CD4-positive, alpha-beta T cell treated with Interleukin-6 at 100 ng/mL for 8 hours (primary cell): ENCODE measurements at places on chromosomes 5 and 9.

GRCh38 chr9:13241283-13241682 is 38.2 kb downstream of the MPDZ start:
- no peak for DNase-seq

- DNase-seq, result no peak
Measured at GRCh38 chr5:160516696-160517530, 95.3 kb downstream of the PTTG1 start.

DNA sequence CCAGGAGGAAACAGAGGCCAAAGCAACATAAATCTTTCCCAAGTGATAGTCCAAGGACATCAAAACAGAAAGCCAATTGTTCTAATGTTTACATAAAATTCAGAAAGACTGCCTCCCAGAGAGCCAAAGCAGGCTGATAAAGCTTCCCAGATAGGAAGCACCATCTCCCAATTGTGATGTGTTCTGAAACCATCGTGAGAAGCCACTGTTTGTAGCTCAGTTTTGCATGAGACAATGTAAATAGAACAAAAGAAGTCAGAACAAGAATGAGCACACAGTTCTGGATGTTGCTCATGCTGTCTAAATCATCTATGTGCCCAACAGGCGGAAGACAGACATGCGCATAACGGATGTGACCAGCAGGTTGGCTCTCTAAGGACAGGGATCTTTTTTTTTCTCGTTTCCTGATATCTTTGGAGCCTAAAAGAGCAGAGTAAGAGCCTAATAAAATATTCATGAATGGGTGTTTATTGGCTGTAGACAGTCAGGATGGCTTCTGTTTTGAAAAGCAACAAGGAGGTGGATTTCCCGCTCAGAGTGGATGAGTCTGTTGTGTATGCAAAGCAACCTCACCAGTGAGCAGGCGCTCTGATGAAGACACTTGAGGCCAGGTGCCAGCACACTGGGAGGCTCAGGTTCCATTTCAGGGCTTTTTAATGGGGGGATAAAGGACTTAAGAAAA is 113.6 kb downstream of the GNA14 start:
- no peak for DNase-seq

DNA sequence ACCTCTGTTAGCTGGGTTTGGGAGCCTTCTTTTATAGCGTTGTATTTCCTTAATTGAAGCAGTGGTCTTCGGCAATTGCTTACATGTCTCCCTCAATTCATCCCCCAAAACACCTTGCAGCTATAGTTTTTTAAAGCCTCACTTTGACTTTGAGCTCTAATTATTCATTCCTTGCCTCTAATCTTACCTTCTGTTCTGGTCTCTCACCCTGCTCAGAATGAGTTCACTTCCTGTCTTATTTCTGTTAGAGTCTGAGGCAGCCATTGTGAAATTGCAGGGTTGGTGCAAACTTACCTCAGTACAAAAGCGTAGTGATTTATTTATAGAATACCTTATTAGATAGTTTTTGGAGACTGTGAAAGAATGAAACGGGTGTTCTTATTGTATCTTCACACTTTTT is 35.0 kb downstream of the AOPEP start:
- no peak for DNase-seq

GRCh38 chr5:30764704-30765103 is 428.8 kb upstream of the CDH6 start:
- DNase-seq, result no peak

DNA sequence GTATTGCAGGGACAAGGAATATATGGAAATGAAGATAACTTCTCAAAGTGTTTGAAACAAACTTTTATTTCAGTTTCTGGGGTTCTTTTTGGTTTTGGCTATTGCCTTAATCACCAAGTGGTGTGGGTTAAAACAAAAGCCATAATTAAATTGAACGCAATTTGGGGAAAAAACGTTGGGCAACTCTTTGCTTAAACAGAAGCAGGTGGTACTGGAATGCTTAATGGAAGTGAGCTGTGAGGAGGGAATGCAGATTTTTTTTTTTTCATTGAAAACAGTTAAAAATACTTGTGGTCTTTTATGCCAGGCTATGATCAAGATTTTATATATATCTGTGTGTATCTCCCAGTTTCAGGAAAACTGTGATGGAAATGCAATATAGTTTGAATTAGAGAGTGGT is 195.7 kb upstream of the TUT7 start:
- no peak for DNase-seq

- DNase-seq, result no peak
Measured at GRCh38 chr5:170097934-170098333, 7.8 kb upstream of the FOXI1 start.

- no peak for DNase-seq
Measured at GRCh38 chr5:145792840-145793239, 42.3 kb downstream of the PRELID2 start.

DNA sequence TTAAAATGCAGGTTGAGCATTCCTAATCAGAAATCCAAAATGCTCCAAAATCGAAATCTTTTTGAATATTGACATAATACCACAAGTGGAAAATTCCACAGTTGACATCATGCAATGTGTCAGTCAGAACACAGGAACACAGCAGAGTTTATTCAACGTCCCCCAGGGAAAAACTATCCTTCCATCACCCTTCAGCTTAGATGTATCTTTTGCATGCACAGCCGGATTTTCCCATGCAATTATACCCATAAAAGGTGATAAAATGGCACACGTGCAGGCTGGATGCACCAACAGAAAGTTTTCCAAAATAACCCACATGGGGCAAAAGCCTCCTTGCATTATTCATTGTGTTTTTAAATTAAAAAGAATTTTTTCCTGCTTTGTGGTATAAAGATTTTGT is 71.2 kb downstream of the RAB24 start:
- DNase-seq, result no peak

GRCh38 chr9:77523891-77524290 is 124.2 kb downstream of the GNA14 start:
- DNase-seq, result no peak

DNA sequence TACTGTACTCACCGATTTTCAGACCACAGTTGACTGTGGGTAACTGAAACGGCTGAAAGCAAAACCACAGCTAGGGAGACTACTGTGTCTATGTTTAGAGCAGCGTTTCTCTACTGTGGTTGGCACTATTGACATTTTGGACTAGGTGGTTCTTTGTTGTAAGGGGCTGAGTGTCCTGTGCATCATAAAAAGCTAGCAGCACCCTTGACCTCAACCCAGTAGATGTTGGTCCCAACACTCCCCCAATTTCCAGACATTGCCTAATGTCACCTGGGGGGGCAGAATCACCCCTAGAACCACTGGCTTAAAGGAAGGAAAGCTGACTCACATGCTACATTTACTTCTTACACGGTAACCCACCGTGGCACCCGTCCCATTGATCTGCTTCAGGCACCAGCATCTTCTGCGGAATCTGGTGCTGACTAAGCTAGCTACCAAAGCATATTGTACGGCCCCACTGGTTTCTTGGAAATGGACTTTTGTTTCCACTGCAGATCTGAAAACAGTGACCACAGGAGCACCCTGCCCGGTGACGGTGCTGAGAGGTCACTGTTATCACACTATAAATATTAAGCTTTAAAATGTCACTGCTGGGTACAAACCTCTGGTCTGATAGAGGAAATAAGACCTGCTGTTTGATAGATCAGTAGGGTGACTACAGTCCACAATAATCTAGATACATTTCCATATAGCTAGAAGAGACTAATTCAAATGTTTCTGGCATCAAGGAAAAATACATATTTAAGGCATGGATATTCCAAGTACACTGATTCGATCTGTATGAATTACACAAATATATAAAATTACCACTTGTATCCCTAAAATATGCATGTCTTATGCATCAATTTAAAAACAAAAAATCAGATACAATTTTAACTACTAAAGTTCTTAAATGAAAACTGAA is 151.4 kb downstream of the HSD17B3 start:
- DNase-seq, result peak; percentile 15

DNA sequence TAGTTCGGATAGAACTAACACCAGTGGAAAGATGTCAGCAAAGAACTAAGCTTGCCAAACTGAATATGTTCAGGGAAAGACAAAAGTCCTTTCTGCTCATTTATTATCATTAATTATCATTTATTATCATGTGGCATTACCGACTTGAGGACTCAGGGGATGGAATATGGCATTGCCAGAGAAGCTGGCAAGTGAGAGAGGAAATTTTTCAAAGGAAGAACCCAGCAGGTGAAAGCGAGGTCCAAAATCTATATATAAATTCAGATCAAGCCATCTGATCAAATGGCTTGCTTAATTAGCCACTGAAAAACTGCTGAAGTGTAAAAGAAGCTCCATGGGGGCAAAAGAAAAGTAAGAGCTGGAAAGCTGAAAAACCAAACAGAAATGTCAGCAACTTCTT is 1049.6 kb upstream of the SEMA6A start:
- no peak for DNase-seq

DNA sequence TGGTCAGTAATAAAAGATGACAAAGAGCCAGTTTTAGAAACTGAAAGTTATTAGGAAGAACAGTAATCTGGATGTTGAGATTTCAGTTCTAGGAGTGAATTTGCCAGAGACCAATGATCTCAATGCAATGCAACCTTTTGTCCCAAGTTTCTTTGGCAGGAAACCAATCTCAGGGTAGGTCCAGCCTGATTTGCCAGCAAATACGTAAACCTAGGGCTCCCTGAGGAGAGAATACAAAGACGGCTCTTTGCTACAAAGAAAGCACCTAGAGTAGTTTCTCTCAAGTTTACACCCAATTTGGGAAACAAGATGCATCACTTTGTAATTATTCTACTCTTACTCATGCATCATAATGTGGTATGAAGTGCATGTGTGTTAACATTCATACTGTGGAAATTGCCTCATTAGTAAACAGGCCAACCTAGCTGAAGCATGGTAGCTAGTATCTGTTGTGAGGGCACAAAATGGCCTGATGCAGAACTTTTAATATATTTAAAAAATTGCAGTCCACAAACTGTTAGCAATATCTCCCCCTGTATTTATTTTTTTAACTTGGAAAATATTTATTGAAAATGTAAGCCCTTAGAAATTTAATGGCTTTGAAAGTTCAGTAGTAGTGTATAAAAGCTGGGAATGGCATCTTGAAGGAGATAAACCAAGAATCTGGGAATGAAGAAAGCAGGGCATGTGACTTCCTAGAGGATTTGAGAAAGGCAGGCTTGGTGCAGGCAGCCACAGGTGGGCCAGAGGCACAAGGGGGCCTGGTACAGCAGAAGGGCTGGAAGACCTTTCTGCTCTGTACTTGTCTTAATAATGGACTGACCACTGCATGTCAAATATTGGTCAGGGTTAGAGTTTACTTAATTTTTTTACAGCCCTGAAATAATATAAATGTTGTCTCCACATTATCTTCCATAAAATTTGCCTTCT is 59.5 kb downstream of the MAST4 start:
- no peak for DNase-seq

DNA sequence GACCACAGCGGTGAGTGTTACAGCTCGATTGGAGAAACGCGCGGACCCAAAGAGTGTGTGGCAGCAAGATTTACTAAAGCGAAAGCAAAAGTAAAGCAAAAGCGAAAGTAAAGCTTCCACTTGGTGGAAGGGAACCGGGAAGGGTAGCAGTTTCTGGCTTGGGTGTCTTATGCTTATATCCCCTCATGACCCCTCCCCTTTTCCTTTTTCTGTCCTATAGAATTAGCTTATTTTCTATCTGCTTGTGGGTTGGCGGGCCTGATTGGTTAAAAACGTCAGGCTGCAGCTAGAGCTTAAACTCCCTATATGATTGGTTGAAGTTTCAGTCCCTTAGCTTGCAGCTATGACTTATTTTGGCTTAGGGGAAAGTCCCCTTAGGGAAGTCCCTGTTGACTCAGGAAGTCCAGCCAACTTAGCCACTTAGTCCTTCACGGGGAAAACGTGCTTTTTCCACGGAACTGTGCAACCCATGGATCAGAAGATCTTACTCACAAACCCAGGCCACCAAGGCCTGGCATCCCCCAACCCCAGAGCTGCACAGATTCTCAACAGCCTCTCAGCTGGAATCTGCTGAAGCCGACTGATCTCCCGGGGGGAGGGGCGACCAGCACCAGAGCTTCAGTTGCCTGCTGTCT is 114.2 kb upstream of the ADAMTS16 start:
- DNase-seq, result no peak

- DNase-seq, result peak; percentile 22
Measured at GRCh38 chr9:131738293-131739132, 1.4 kb downstream of the RAPGEF1 start.

- no peak for DNase-seq
Measured at GRCh38 chr5:147406636-147407035, 103.2 kb downstream of the DPYSL3 start.

GRCh38 chr9:71908825-71909224 is 2.2 kb downstream of the ABHD17B start:
- no peak for DNase-seq

DNA sequence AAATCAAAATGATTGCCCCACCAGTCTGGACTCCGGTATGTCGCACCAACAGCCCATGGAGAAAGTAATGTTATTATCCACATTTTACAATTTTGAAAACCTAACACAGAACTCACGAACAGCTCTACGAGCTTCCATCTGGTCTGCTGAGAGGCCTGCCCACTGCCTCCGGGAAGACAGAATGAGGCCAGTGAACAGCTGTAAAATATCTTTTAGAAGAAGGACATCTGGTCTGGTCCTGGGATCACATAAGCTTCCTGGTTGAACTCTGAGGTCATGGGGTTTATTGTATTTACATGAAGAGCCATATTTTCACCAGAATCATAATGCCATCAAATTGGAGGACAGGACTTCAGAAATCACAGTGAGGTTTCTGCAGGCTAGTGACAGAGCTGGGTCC is 89.0 kb downstream of the FRMD3 start:
- no peak for DNase-seq

- no peak for DNase-seq
Measured at GRCh38 chr5:146440870-146441495, 6.2 kb upstream of the TCERG1 start.

- no peak for DNase-seq
Measured at GRCh38 chr5:172909931-172910502, 49.2 kb upstream of the RPL26L1 start.

GRCh38 chr9:73216100-73216499 is 64.4 kb downstream of the ANXA1 start:
- DNase-seq, result no peak

GRCh38 chr5:60514152-60514551 is 185.8 kb downstream of the DEPDC1B start:
- DNase-seq, result no peak

DNA sequence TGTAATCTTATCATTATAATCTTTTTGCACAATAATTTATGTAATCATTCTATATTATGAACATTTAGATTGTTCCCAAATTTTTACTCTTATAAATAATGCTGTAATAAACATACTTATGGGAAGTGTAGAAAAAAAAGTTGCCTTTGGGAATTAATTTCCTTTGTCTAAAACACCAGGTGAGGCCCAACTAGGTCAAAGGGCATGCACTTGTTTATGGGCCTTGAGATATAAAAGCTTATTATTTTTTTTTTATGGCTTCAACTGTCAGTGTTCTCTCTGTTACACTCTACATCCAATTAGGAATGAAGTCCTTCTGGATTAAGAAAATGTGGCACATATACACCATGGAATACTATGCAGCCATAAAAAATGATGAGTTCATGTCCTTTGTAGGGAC is 6.5 kb upstream of the PRLR start:
- no peak for DNase-seq
